ENCODE measurements at places on chromosomes 16 and 17. TPM values are rescaled to one million over a fixed set of nuclear protein-coding genes. Genes with fewer than 3 reads are reported as not detected.

The CDH3 gene
- 0.38 TPM for total RNA-seq

The CA5A gene
- not detected for total RNA-seq

The CCDC78 gene
- 2.0 TPM for total RNA-seq

The CPNE7 gene
- total RNA-seq = 11.3 TPM

The MON1B gene
- 5.9 TPM for total RNA-seq

All from regular cardiac myocyte (primary cell).